Right renal cortex interstitium (tissue), 3 donors: ENCODE measurements at places on chromosomes 11 and 22.

DNA sequence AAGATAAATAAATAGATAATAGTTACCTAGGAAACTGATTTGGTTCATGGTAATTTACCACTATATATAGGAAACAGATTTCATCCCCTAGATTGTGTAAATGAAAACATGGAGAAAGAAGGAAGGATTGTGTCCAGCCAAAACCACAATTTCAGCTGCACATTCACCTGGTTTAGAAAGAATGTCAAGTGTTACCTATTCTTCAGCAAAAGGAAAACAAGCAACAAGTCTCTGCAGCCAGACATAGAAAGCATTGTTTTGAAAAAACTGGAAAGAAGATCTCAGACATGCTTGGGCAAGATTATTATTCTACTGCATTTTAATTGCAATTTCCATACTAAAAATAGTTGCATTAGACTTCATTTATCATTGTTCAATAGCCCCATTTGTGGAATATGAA lies 8.8 kb upstream of the BMAL1 start:
- DNase-seq, result no peak

GRCh38 chr22:27542602-27543001 lies 259.0 kb downstream of the MN1 start:
- no peak for DNase-seq

GRCh38 chr11:121665206-121665838 lies 212.6 kb upstream of the SORL1-AS1 start:
- no peak for DNase-seq

DNA sequence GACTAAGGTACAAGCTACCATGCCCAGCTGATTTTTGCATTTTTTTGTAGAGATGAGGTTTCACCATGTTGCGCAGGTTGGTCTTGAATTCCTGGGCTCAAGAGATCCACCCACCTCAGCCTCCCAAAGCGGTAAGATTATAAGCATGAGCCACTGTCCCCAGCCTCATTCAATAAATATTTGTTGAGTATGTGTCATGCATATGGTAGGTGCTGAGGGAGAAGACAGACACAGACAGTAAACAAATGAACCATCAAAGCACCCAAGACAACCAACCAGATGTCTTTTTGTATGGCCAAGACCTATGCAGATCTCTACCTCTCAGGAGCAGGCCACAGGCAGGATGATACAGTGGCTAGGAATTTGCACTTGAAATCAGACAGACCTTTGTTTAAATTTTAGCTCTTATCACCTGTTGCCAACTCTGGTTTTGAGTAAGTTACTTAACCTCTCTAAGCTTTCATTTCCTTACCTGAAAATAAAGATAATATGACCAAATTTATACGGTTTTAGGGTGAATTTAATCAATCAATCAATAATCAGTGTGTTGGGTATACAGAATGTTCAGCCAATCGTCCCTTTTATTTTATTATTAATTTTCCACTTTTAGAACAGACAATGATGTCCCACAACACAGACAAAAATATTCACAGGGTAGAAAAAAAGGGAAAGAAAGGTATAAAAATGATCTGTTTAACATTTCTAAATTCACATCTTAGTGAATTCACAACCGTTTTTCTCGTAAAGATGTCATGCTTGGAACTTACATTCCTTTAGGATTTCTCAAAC lies 128.2 kb downstream of the SGSM3 start:
- no peak for DNase-seq

DNA sequence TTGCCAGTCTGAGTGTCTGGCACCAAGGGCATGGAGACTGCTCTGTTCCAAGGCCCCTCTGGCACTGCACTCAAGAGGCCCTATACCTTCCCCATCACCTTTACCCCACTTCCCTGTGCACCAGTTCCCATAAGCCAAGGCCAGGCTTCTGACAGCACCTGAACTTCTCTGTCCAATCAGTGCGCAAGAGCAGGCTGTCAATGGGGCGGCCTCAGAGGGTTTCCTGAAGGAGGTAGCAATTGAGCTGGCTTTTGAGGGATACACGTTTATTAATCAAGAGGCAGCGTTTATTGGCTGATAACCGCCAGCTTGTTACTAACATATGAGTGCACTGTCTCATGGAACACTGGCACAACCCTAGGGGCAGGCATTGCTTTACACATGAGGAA lies 2.1 kb downstream of the SH3BP1 start:
- no peak for DNase-seq

- DNase-seq, result no peak
Observed at GRCh38 chr11:129702410-129703398, 112.9 kb upstream of the TMEM45B start.

DNA sequence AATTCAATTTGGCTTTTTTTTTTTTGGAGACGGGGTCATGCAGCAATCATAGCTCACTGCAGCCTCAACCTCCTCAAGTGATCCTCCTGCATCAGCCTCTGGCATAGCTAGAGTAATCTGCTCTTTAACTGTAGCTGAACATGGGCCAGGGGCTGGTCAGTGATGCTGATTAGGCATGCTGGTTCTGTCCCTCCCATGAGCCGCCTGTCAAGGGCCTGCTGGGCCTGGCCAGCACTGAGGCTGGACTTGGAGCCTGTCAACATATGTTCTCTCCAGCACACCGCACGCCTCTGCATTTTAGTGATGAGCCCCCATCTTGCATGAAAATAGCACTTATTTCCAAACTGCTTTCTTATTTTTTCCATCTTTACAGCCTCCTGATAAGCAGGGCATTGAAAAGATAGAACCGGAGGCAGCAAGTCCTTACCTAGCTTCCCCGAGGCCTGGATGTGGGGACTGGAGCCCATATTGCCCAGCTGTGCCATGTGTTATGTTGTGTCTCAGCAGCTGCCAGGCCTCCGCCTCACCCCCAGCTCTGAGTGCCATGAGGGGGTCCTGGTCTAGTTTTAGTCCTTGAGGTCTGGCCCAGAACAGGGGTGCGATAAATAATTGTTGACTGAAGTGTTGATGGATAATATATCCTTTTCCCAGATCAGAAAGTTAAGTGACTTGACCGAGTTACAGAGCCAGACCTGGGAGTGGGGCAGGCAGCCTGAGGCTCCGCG lies 80.0 kb downstream of the CTTN start:
- DNase-seq, result no peak

- no peak for DNase-seq
Observed at GRCh38 chr11:65445604-65446445, 23.2 kb downstream of the NEAT1 start.

DNA sequence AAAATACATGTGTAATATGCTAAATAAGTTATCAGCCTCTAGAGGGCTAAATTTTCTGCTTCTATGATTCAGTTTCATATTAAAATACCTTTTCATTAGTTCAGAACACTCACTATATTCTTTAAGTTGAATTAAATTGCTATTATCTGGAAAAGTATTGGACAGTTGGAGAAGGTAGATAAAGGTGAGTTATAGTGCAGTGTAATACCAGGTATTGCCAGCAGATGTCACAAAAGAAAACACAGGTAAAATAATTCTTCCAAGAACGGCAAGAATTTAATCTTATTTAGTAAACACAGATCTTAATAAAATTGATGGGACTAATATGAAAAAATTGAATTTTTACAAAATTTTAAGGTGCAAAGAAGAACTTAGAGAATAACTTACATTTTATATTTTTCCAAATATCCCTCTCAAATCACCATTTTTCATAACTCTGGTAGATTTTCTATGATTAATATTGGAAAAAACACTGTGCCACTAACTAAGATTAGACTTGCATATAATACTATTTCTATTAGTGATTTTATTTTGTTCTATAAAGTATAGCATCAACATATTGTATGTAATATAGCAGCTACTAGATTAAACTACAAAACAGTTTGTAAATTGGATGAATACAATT lies 1.7 kb upstream of the LRRC4C start:
- DNase-seq, result no peak
